ENCODE measurements at places on chromosomes 16 and 17.

DNA sequence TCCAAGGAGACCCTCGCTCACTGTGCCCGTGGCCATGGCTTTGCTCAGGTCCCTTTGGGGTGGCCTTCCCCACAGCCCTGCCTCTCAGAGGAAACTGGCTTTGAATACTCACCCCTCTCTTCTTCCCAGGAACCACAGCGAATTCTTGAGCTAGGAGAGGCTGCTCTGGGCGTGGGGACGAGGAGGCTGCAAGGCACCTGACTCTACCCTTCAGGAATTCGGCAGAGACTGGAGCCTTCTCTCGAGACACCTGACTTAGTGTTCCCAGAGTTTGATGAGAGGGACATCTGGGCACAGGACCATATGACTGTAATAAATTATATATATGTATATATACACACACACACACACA lies 6.2 kb downstream of the LLGL2 start:
- no peak for DNase-seq
- no peaks in the 10 kb centered on the region for H3K36me3 ChIP-seq
- no peaks in the 10 kb centered on the region for H3K4me1 ChIP-seq
- H3K27me3 ChIP-seq, result no peaks in the 10 kb centered on the region
- no peak overlapping the region for H3K4me3 ChIP-seq

GRCh38 chr17:19707728-19708221 lies 8.6 kb downstream of the SLC47A2 start:
- peak; percentile 48 for DNase-seq
- no peak overlapping the region for H3K27ac ChIP-seq
- no peaks in the 10 kb centered on the region for H3K27me3 ChIP-seq
- H3K4me1 ChIP-seq, result no peaks in the 10 kb centered on the region
- no peaks in the 10 kb centered on the region for H3K36me3 ChIP-seq

DNA sequence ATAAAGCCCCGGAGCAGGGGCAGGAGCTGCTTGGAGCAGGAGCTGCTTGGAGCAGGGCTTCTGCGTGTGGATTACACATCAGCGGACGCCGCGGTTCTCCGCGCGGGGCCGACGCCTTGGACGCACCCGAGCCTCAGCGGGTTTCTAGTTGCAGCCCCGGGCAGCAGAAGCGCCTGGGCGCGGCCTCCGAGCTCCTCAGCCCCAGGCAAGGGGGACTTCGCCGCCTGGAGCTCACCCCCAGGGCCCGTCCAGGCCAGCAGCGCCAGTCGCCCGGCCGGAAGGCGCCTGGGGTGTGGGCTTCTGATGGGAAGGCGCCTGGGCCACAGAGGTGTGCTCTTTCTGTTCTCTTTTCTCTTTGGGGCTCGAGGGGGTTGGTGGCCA lies 6.3 kb downstream of the FOXF1 start:
- peaks cover 2% of the 10 kb centered on the region for H3K27me3 ChIP-seq
- H3K4me3 ChIP-seq, result no peak overlapping the region
- DNase-seq, result no peak

- H3K4me3 ChIP-seq, result no peak overlapping the region
- H3K4me1 ChIP-seq, result no peaks in the 10 kb centered on the region
- peaks cover 47% of the 10 kb centered on the region for H3K36me3 ChIP-seq
- H3K27me3 ChIP-seq, result no peaks in the 10 kb centered on the region
- no peak for DNase-seq
- no peak overlapping the region for H3K27ac ChIP-seq
Measured at GRCh38 chr17:19785854-19786253, 37.8 kb upstream of the ALDH3A1 start.

GRCh38 chr17:49403514-49404289 lies 11.0 kb downstream of the PHB1 start:
- H3K4me3 ChIP-seq, result no peak overlapping the region
- H3K27ac ChIP-seq, result no peak overlapping the region
- no peaks in the 10 kb centered on the region for H3K27me3 ChIP-seq

GRCh38 chr16:23508589-23509440 lies 1.5 kb downstream of the GGA2 start:
- H3K27me3 ChIP-seq, result no peaks in the 10 kb centered on the region
- no peaks in the 10 kb centered on the region for H3K36me3 ChIP-seq
- peaks cover 52% of the 10 kb centered on the region for H3K4me1 ChIP-seq
- H3K4me3 ChIP-seq, result peak overlapping the region; percentile 96

GRCh38 chr17:19996086-19996485 lies 13.1 kb upstream of the SPECC1 start:
- H3K27ac ChIP-seq, result no peak overlapping the region
- no peaks in the 10 kb centered on the region for H3K27me3 ChIP-seq
- no peaks in the 10 kb centered on the region for H3K4me1 ChIP-seq
- H3K4me3 ChIP-seq, result no peak overlapping the region

GRCh38 chr17:30824002-30824355 lies 513 bp downstream of the CRLF3 start:
- peaks cover 33% of the 10 kb centered on the region for H3K4me1 ChIP-seq
- H3K36me3 ChIP-seq, result no peaks in the 10 kb centered on the region
- peak overlapping the region; percentile 87 for H3K27ac ChIP-seq
- peak overlapping the region; percentile 72 for H3K4me3 ChIP-seq

DNA sequence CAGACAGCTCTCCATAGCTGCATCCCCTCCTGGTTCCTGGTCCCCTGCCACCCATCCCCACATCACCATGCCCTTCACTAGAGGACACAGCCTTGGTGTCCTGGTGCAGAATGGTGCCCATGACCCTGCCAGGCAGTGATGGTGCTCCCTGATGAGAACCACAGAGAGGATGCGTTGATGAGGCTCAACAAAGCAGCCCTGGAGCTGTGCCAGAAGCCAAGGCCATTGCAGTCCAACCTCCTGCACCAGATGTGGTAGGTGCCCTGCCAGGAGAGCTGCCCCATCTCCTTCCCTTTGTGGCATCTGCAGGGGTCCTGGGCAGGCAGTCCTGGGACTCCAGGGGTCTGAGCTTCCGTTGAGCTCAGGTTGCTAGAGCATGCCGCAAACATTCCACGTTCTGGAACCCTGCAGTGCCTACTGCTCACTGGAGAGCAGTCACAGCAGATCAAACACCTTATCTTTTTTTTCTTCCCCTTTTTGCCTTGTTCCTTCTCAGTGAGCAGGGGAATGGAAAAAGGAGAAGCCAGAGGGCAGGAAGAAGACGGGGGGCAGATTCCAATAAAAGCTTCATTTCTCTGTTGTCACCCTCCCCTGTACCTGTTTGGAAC lies 5.3 kb upstream of the EPN3 start:
- no peak overlapping the region for H3K4me3 ChIP-seq
- no peaks in the 10 kb centered on the region for H3K36me3 ChIP-seq
- no peaks in the 10 kb centered on the region for H3K4me1 ChIP-seq

- no peaks in the 10 kb centered on the region for H3K36me3 ChIP-seq
- H3K4me3 ChIP-seq, result peak overlapping the region; percentile 96
- no peak for DNase-seq
- no peaks in the 10 kb centered on the region for H3K27me3 ChIP-seq
- peak overlapping the region; percentile 94 for H3K27ac ChIP-seq
Measured at GRCh38 chr16:10940501-10941079, 1.7 kb downstream of the DEXI start.

DNA sequence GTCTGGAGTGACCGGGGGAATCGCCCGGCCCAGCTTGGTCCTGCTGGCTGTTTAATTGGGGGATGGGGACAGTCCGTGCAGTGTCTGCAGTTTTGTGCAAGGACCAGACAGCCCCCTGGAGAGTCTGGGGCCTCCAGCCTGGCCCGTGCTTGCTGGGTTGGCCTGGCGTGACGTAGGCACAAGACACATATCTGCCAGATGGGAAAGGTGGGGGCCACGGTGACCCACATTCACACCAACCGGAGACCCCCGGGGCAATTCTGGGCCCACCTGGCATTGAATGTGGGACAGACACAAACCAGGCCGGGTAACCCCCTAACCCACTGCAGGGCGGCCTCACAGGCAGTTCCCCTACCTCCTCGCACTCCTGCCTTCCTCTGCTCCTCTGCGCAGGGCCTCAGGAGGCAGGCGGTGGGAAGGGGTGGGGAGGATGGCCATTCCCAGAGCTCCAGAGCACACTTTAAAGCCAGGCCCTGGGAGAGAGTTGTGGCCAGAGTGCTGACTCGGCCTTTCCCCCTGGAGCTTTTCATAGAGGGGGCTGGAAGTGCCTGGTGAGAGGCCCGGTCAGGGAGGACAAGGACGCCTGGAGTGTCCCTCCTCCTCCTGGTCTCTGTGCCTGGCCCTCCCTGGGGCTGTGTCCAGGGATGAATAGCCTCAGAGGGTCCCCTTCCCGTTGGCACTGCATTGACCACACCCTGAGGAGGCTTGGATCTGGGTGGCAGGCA lies 1.5 kb downstream of the MRC2 start:
- H3K4me1 ChIP-seq, result peaks cover 33% of the 10 kb centered on the region
- DNase-seq, result no peak
- peak overlapping the region; percentile 46 for H3K4me3 ChIP-seq

- DNase-seq, result no peak
- no peaks in the 10 kb centered on the region for H3K36me3 ChIP-seq
- H3K27ac ChIP-seq, result no peak overlapping the region
- H3K4me3 ChIP-seq, result no peak overlapping the region
- no peaks in the 10 kb centered on the region for H3K27me3 ChIP-seq
Measured at GRCh38 chr17:60832151-60832585, 154.5 kb downstream of the BCAS3 start.

DNA sequence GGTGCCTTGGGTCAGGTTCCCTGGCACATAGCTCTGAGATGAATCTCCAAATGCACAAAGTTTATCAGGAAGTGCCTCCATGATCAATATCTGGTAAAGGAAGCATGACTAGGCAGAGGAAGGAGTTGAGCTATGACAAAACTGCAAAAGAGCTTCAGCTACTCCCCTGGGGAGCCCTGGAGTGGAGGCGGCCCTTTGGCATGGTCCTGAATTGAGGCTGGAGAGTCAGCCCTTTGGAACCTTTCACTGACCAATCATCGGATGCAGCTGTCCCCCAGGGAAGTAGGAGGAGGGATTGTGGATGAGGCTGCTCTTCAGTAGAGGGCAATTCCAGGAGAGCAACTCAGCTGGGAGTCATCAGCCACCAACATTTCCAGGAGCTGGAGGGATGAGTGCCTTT lies 46.1 kb upstream of the NLRP1 start:
- H3K36me3 ChIP-seq, result no peaks in the 10 kb centered on the region
- H3K27me3 ChIP-seq, result no peaks in the 10 kb centered on the region
- DNase-seq, result no peak

DNA sequence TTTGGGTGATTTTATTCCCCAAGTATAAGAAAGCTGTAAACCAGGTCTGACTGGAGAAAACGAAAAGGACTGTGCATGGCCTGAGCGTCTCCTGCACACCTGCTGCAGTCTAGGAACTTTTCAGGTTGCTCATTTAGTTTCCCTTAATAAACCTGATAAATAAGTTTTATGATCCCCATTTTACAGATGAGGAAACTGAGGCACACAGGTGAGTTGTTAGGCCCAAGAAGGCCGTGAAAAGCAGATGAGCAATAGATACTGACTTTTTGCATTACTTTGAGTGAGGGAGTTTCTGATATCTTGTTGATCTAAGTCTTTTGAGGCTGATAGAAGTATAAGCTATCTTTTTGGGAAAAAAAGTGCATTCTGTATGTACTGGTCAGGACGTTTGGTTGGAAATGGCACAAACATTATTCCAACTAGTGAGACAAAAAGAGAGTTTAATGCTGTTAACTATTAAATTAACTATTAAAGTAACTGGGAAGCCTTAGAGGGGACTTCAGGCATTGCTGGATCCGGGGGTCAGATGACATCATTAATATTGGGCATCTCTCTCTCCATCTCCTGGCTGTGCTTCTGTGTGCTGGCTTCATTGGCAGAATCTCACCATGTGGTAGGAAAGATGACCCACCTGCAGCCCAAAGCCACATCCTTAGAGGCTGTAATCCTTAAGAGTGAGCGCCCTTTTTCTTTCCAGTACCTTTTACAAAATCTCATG lies 163.4 kb downstream of the CMIP start:
- H3K27ac ChIP-seq, result peak overlapping the region; percentile 11
- no peak overlapping the region for H3K4me3 ChIP-seq
- peaks cover 6% of the 10 kb centered on the region for H3K36me3 ChIP-seq
- no peaks in the 10 kb centered on the region for H3K27me3 ChIP-seq
- peaks cover 40% of the 10 kb centered on the region for H3K4me1 ChIP-seq
- no peak for DNase-seq

DNA sequence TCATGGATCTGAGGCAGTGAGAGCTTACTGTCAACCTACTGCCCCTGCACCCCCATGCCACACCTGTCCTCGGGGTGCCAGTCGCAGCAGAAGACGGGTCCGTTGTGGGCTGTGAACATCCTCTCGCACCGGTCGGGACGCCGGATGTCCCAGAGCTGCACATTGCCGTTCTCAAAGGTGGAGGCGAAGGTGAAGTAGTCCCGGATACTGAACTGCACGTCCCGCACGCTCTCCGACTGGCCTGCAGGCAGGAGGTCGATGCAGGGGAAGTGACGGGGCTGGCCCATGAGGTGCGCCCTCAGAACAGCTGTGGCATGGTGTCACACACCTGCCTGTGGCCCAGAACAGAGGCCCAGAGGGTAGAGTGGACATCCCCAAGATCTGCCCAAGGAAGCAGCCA lies 2.7 kb downstream of the WDR24 start:
- H3K36me3 ChIP-seq, result peaks cover 16% of the 10 kb centered on the region
- H3K4me1 ChIP-seq, result peaks cover 47% of the 10 kb centered on the region
- DNase-seq, result no peak
- no peak overlapping the region for H3K4me3 ChIP-seq
- no peaks in the 10 kb centered on the region for H3K27me3 ChIP-seq

- H3K4me3 ChIP-seq, result no peak overlapping the region
- DNase-seq, result no peak
- no peaks in the 10 kb centered on the region for H3K4me1 ChIP-seq
- H3K27me3 ChIP-seq, result no peaks in the 10 kb centered on the region
- H3K36me3 ChIP-seq, result no peaks in the 10 kb centered on the region
- H3K27ac ChIP-seq, result no peak overlapping the region
Measured at GRCh38 chr17:69590671-69591070, 176.2 kb downstream of the MAP2K6 start.

GRCh38 chr17:28925912-28926365 lies 23.1 kb upstream of the DHRS13 start:
- H3K4me3 ChIP-seq, result no peak overlapping the region
- H3K4me1 ChIP-seq, result peaks cover 26% of the 10 kb centered on the region
- no peaks in the 10 kb centered on the region for H3K27me3 ChIP-seq
- DNase-seq, result no peak

DNA sequence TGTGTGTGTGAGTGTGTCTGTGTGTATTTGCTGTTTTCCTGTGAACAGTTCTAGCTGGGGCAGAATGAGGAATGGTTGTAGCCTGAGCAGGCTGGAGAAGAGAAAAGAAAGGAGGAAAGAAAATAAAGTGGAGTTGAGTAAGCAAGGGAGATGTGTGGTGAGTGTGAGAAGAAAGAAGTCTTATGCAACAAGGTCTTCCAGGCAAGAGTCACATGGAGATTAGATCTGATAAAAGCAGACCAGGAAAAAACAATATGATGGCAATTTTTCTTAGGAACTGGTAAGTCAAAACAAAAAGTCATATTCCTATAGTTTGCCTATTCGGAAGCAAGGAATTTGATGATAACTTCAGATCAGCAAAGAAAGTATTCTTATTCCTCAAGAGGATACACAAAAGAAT lies 125.0 kb downstream of the HS3ST3A1 start:
- DNase-seq, result no peak
- H3K4me3 ChIP-seq, result no peak overlapping the region
- no peak overlapping the region for H3K27ac ChIP-seq
- H3K36me3 ChIP-seq, result no peaks in the 10 kb centered on the region

All from right atrium auricular region (tissue), 2 donors.